ENCODE measurements at places on chromosomes 4 and X. TPM values are rescaled to one million over a fixed set of nuclear protein-coding genes. Genes with fewer than 3 reads are reported as not detected.

- DNase-seq, result no peak
These were observed 134.5 kb downstream of the ARHGAP6 start for GRCh38 chrX:11531226-11531625.

The VEGFC gene
- 1.4 TPM for total RNA-seq

The ZIC3 gene
- total RNA-seq, result 79.2 TPM

The PDLIM3 gene
- 7.6 TPM for total RNA-seq

DNA sequence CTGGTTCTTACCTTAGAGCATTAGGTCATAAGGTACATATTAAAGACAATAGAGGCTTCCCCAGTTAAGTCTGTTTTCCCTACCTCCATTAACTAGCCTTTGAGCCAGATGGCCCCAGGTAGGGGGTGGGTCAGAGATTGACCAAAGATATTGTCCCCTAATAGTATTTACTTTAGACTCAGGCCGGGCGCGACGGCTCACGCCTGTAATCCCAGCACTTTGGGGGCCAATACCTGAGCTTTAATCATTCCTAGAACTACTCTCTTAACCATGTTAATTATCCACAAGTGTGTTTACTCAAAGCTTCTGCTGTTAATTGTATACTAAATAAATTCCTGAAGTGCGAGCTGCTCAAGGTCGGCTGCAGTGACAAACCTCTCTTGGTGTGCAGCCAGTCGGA, 28.0 kb upstream of the AMBN start:
- DNase-seq, result no peak

DNA sequence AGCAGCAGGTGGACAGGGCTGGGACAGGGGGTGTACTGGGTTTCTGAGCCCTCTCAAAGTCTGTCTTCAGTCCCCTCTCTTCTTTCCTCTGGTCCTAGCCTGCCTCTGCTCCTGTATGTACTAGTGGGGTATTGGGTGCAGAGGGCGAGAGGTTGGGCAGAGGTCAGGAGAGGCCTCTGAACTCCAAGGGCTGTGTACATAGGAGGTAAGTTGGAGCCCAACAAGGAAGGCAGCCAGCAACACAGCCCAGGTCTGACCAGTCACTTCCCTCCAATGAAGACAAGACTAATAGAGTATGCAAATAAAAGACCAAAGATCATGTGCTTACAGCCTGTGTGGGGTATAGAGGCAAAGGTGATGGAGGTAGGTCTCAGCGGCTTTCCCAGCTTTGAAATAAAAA, at the start of gene PFKFB1:
Gene PFKFB1, minus strand, starts transcription at position 90 of the 400 bp plus-strand sequence. CDS start 181 bp downstream, outside the sequence.
- no peak for DNase-seq

DNA sequence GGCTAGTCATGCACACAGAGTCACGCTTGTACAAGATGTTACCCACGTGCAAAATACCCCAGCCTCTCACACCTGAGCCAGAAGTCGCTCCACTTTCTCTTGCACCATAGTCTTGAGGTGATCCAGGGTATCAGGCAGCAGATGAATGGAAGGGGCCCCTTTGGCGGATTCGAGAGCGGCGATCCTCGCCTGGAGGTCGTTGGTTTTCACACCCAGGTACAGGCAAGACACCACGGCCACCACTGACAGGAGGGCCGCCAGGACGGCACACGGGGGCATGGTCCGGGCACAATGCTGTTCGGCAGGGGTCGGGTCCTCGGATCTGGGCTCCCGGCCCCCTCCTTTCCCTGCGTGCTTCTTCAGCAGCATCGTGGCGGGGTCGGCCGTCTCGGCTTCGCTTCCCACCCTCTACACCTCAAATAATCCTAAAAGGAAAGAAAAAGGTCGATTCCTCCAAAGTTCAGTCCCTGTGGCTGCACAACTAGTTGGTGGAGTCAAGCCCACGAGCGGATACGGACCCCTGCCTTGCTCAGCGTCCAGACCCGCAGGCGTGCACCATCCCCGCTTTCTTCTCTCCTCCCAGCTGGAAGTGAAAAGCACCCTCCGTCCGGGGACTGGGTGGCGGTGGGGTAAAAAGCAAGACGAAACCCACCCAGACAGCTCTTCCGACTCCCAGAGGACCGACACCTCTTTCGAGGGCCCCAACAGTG, 652 bp downstream of the COL25A1 start:
- no peak for DNase-seq

DNA sequence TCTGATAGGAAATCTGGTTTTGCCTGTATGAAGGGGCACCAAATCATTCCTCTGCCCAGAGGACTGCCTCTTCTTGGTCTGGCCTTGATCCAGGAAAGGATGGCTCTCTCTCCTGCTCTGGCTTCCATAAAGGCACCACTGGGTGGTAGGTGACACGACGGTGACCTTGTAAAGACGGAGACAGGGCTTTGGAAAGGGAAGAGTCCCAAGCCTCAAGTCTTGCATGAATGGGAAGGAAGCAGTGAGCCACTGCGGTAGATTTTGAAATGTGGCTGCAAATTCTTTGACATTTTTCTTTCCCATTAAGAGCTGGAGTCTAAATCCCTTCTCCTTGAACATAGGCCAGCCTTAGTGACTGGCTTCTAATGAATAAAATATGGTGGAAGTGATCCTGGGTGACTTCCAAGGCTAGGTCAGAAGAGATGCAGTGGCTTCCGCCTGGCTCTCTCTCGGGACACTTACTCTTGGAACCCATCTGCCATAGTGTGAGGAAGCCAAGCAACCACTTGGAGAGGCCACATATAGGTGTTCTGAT, 347.4 kb downstream of the BCOR start:
- DNase-seq, result no peak

The ASB11 gene
- total RNA-seq, result not detected

DNA sequence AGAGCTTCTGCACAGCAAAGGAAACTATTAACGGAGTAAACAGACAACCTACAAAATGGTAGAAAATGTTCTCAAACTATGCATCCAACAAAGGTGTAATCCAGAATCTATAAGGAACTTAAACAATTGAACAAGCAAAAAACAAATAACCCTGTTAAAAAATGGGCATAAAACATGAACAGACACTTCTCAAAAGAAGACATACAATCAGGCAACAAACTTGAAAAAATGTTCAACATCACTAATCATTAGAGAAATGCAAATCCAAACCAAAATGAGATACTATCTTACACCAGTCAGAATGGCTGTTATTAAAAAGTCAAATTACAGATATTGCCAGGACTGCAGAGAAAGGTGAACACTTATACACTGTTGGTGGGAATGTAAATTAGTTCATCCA, 309.6 kb upstream of the KLF3 start:
- no peak for DNase-seq

DNA sequence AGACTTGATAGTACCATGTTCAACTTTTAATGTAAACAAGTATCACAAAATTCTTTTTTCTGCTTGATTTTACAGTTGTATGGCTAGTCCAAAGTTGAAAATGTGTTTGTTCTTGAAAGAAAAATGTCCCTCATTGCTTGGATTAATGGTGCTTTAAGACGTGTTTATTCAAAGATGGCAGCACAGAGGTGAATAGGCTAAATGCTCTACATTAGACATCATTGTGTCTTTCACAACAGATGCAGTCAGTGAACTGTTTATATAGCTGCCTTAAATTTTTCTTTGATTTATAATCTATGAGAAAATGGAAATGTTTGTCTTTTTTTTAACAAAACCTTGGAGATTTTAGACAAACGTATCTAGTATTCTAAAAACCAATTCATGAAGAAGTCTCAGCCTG, 137.3 kb downstream of the BMPR1B start:
- DNase-seq, result no peak

- no peak for DNase-seq
These were observed 17.6 kb downstream of the TRIM61 start for GRCh38 chr4:164959896-164960295.

DNA sequence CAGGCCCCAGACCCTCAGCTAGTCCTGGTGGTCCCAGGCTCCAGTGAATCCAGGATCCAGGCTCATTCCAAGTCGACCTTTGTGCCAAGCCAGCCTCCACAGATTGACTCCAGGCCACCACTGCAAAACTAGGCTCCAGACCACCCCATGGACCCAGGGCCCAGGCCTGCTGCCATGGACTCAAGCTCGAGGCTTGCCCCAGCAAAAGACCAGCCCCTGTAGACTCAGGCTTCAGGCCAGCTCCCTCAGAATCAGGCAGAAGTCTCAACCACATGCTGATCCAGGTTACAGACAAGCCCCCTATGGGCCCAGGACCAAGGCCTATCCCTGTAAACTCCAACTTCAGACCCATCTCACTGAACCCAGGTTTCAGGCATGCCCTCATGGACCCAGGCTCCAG, 692.4 kb downstream of the PCDH19 start:
- no peak for DNase-seq

DNA sequence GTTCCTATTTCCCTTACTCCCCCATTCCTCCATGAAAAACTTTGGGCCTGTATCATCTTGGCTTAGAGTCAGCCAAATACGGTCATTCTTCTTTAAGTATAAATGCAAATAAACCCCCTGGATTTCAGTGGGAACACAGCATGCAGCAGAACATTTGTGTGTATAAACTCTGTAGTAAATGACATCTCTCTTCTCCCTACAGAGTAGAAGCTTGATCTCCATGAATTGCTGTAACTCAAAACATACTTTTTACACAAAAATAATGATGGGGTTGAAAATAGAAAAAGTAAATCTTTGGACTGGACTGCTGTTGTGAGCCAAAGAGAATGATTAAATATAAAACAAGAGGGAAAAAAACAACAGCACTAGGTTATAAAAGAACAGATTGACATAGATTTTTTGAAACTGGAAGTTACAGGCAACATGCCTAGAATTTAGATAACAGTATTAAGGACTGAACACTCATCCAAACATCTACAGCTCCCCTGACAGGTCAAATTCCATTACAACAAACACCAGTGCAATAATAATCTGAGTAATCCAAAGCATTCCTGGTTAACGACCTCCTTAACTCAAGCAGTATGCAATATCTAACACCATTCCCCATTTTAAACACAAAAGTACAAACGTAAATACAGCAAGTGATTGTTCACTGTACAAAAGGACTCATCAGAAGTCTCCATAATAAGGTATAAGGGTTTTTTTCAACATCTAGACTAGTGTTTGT, 30.7 kb downstream of the TSPAN5 start:
- no peak for DNase-seq

DNA sequence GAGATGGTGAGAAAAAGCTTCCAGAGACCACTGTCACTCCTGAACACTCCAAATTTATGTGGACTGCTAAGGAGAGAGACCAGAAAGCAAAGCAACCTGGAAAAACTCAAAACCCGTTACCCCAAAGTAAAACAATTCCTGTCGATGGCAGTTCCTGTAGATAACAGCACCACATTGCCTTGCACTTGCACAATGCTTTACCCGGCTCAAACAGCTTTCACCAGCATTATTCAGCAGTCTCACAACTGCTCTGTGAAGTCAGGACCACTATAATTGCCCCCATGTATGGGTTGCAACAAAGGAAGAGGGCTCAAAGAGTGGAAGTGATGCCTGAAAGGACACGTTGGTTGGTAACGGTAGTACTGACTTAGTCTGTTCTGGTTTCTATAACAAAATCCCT, 234.8 kb downstream of the BCOR start:
- no peak for DNase-seq

The ADH1A gene
- not detected for total RNA-seq

GRCh38 chr4:73068491-73069337, 802 bp downstream of the COX18 start:
- no peak for DNase-seq

DNA sequence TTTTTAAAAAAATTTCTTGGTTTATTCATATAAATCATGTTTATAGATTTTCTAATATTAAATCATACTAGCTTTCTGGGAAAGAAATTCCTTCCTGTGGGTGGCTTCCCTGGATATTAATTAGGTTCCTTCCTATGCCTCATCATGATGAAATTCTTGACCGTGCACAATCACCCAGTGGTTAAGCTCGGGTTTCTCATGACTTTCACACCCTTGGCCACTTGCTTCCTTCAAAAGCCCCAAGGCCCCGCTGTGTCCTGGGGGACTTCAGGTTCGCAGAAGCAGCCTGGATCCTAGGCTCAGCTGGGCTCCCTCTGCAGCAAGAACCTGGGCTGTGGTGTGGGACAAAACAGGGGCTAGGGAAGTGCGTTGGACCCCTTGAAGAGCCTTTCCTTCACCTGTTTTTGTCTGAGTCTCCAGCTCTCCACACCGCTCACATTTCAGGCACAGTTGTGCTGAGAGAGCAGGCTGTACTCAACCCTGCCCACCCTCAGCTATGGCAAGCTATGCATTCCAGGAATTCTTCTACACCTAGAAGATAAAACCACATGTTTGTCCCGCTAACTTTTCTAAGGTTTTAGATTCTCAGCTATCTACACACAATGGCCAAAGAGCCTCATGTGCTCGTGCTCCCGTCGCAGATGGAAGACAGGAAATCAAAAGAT, 48.9 kb upstream of the TMSB15B start:
- no peak for DNase-seq

DNA sequence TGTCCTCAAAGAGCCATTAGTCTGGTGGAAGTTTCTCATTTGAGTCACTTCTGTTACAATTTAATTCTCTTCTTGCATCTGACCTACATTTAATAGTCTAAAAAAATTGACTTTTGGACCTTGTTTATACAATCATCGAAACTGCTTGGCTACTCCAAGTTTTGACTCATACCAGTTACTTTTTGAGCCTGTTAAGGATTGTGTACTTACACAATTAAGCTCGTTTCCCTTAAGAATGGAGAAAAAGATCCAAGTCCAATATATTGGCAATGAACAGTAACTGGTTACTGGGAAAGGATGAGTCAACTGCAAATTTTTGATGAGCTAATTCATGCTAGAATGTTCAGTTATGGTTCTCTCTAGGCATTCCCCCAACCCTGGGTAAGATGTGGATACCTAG, 58.2 kb downstream of the DCX start:
- no peak for DNase-seq

- no peak for DNase-seq
These were observed 169.0 kb upstream of the MBNL3 start for GRCh38 chrX:132657876-132658275.

The FGG gene
- not detected for total RNA-seq

The CTAG1B gene
- not detected for total RNA-seq

The SPOCK3 gene
- total RNA-seq, result 0.44 TPM

The MECP2 gene
- 32.4 TPM for total RNA-seq

DNA sequence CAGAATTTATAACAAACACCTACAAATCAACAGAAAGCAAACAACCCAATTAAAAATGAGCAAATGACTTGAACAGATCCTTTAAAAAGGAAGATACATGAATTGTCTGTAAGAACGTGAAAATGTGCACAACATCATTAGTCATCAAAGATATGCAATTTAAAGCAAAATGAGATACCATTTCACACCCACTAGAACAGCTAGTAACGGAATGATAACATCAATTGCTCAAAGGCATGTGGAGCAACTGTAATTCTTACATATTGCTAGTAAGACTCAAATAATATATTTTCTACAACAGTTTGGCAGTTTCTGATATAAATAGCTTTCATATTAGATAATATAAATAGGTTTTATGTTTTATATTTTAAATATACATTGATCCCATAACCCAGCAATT, 82.5 kb downstream of the LCORL start:
- DNase-seq, result no peak
